ENCODE measurements at places on chromosomes 7 and 10. TPM values are rescaled to one million over a fixed set of nuclear protein-coding genes. Genes with fewer than 3 reads are reported as not detected.

RAPGEF5 gene
- 139 TPM for total RNA-seq

FFAR4 gene
- total RNA-seq, result 4.9 TPM

SSMEM1 gene
- not detected for total RNA-seq

IFRD1 gene
- 49.9 TPM for total RNA-seq

GRCh38 chr10:110508806-110509544 is 11.3 kb downstream of the DUSP5 start:
- H3K4me1 ChIP-seq, result peaks cover 42% of the 10 kb centered on the region
- no peak overlapping the region for H3K27ac ChIP-seq
- no peak for DNase-seq
- no peaks in the 10 kb centered on the region for H3K27me3 ChIP-seq
- H3K4me3 ChIP-seq, result no peak overlapping the region
- peaks cover 35% of the 10 kb centered on the region for H3K36me3 ChIP-seq

GRCh38 chr10:64813391-64813790 is 1292.2 kb downstream of the REEP3 start:
- no peaks in the 10 kb centered on the region for H3K4me1 ChIP-seq
- no peak overlapping the region for H3K4me3 ChIP-seq
- no peak for DNase-seq
- H3K27me3 ChIP-seq, result no peaks in the 10 kb centered on the region
- no peaks in the 10 kb centered on the region for H3K36me3 ChIP-seq

- no peak overlapping the region for H3K27ac ChIP-seq
- H3K36me3 ChIP-seq, result no peaks in the 10 kb centered on the region
- DNase-seq, result no peak
- no peaks in the 10 kb centered on the region for H3K4me1 ChIP-seq
- H3K4me3 ChIP-seq, result no peak overlapping the region
- no peaks in the 10 kb centered on the region for H3K27me3 ChIP-seq
Measured at GRCh38 chr7:16561943-16562342, 35.3 kb downstream of the LRRC72 start.

DNA sequence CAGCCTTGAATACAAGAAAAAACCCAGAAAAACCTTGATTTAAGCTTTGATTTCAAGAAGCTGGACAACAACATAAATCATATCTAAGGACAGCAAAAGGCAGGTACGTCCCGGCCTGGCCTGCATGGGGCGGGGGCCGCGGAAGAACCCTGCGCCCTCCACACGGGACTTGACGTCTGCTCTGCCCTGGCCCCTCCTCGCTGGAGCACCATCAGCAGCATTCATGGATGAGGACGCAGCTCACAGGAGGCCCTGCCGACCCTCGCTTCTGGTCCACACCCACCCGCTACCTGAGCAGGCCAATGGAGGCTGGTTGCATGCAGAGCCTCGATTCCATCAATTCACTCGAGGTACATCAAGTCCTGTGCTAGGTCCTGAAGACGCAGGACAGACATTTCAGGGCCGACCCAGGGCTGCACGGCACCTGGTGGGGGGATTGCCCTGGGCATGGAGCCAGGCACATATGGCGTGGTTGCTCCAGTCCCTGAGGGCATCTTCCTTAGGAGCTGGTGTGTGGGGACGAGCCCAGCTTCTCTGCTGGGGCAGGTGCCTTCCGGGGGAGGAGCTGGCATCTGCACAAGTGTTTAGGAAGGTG is 63.1 kb upstream of the NKX6-2 start:
- H3K4me3 ChIP-seq, result no peak overlapping the region
- H3K27me3 ChIP-seq, result peaks cover 14% of the 10 kb centered on the region
- DNase-seq, result peak; percentile 48
- H3K4me1 ChIP-seq, result no peaks in the 10 kb centered on the region

DNA sequence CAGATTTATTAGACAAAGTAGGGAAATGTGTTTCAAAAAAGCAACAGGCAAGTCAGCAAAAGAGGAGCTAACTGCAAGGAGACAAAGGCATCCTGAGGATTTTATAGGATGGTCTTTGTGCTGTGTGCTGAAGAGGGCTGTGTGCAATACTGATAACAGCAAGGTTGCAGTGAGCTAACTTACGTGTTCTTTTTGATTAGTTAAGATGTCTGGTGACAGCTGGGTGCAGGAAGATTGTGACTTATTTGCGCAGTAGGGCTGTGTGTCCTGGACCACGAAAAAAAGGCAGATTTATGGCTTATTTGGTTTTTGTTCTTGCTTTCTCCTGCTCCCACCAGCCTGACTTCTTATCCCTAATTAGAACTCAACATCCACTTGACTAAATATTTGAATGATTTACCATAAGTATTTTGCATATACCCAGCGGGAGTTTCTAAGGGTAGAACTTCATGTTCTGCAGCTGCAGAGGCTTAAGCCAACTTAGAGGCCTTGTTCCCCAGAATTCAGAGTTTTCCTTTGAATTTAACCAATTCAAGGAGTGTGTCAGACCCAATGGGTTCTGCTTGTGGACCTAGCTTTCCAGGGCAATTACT is 119.0 kb downstream of the ANKRD26 start:
- no peaks in the 10 kb centered on the region for H3K36me3 ChIP-seq
- no peaks in the 10 kb centered on the region for H3K4me1 ChIP-seq

DNA sequence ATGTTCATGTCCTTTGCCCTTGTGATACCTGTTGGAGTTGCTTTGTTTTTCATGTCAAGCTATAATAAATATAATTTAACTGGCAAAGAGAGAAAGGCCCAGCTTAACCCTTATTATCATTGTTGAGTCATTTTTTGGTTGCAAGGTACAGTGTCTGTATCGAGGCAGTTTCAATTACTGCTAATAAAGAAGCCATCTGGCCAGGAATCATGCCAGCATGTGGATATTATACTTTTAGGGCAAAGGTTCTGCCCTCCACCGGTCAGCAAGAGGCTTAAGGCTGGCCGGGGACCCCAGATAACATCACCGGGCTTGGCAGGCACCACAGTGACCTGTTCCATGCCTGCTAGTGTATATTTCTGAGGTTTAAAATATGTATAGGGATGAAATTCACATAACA is 9.0 kb upstream of the CYP3A4 start:
- no peaks in the 10 kb centered on the region for H3K36me3 ChIP-seq
- no peaks in the 10 kb centered on the region for H3K4me1 ChIP-seq
- H3K27me3 ChIP-seq, result no peaks in the 10 kb centered on the region
- no peak overlapping the region for H3K27ac ChIP-seq
- no peak for DNase-seq

DNA sequence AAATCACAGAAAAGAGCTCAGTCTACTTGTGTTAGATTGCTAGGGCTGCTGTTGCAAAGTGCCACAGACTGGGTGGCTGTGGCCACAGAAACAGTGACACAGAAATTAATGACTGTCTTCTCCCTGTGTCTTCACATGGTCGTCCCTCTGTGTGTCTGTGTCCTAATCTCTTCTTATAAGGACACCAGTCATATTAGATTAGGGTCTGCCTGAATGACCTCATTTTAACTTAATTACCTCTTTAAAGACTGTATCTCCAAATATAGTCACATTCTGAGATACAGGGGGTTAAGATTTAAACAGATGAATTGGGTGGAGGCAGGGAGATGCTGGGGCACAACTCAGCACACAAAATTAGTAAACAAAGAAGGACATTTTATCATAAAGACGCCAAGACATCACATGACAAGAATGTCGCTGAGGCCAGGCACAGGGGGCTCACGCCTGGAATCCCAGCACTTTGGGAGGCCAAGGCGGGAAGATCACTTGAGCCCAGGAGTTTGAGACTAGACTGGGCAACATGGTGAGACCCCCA is 23.3 kb upstream of the PARD3 start:
- no peak for DNase-seq

GRCh38 chr7:47737601-47738000 is 155.7 kb upstream of the TNS3 start:
- no peaks in the 10 kb centered on the region for H3K27me3 ChIP-seq
- H3K4me1 ChIP-seq, result no peaks in the 10 kb centered on the region
- no peak overlapping the region for H3K27ac ChIP-seq
- no peaks in the 10 kb centered on the region for H3K36me3 ChIP-seq
- no peak for DNase-seq

- no peak for DNase-seq
- H3K36me3 ChIP-seq, result no peaks in the 10 kb centered on the region
- no peaks in the 10 kb centered on the region for H3K4me1 ChIP-seq
- H3K27me3 ChIP-seq, result no peaks in the 10 kb centered on the region
- no peak overlapping the region for H3K27ac ChIP-seq
- H3K4me3 ChIP-seq, result no peak overlapping the region
Measured at GRCh38 chr7:113093561-113093960, 6.9 kb upstream of the GPR85 start.

All from upper lobe of right lung (tissue), 1 donor.